ENCODE measurements at places on chromosomes 3 and 15. TPM values are rescaled to one million over a fixed set of nuclear protein-coding genes. Genes with fewer than 3 reads are reported as not detected.

The C2CD4A gene
- 2.8 TPM for total RNA-seq

The TSEN2 gene
- total RNA-seq: 30.6 TPM

The EXOG gene
- total RNA-seq: 8.2 TPM

The CACNA2D2 gene
- total RNA-seq: 1.2 TPM

The MKRN3 gene
- not detected for total RNA-seq

The CLPX gene
- total RNA-seq: 65.7 TPM

The GRK7 gene
- total RNA-seq: not detected

The GNAT1 gene
- not detected for total RNA-seq

The ZDHHC19 gene
- not detected for total RNA-seq

The GOLGA8J gene
- total RNA-seq: not detected

The TNIK gene
- total RNA-seq: 35.1 TPM

The GSK3B gene
- 14.7 TPM for total RNA-seq

The THPO gene
- not detected for total RNA-seq

The ARPP21 gene
- total RNA-seq: not detected

The CADM2 gene
- 2.2 TPM for total RNA-seq

The NANOGP8 gene
- 5.2 TPM for total RNA-seq

The COL6A5 gene
- not detected for total RNA-seq

The TMEM207 gene
- total RNA-seq: not detected

The GABRG3 gene
- total RNA-seq: not detected

Measured in transverse colon (tissue), 4 donors.